ENCODE measurements at places on chromosomes 5 and 9.

DNA sequence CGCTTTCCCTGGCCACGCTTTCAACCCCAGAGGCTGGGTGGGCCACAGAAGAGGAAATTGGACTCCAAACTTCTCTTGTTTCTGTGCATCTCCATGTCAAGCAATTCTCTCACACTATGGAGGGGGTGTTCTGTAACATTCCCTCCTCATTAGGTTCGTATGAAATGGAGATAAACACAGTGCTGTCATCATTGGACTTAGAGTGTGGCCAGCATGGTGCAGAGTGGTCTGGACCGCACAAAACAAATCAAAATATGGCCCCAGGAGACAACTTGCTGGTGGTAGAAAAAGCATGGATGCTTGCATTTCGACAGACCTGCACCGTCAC, 655.2 kb downstream of the BNC2 start:
- no peak for DNase-seq

DNA sequence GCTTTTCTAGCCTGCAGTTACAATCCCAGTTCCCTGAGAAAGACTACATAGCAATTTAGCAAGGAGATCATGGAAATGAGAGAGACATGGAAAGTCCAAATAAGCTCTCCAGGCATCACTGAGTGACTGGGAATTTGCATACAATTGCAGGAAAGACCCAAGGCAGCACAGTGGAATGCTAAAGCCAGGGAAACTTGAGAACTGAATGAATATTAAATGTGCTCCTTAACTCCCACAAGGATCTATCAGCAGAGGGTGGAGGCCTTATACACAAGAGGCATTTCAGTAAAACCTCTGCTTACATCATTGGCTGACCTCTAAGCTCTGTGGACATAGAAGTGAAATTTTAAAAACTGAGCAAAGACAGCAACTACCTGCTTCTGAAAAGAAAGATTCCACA, 355.6 kb upstream of the DAB2 start:
- DNase-seq: no peak

DNA sequence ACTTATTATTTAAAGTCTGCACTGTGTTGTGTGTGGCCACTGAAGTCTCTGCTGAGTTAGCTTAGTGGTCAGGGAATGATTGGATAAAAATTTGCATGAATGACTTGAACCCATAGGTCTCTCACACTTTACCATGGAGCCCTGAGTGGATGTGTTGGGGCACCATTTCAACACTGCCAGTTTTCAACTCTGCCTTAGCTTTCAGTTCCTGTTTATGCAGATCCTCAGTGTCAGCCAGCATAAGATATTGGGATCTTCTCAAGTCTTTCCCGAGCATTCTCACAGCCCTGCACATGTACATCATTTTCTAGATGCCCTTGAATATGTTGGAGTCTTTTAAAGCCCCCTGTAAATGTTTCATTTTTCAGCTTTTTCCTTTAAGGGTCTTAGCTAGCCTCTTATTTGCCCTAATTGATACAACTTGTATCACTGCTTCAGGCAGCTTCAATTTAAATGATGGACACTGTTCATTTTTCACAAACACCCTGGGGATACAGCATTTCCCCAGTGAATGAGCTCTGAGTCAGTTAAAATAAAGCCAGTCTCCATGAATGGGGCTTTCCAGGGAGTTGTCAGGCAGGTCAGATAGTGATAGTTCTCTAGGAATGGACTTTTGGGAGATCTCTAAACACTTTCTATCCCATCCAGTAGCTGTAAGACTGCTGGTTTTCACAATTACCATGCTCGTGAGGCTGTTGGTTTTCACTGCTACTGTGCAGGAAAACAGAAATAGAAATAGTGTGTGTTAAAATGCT, 211.9 kb upstream of the PAPPA start:
- no peak for DNase-seq

DNA sequence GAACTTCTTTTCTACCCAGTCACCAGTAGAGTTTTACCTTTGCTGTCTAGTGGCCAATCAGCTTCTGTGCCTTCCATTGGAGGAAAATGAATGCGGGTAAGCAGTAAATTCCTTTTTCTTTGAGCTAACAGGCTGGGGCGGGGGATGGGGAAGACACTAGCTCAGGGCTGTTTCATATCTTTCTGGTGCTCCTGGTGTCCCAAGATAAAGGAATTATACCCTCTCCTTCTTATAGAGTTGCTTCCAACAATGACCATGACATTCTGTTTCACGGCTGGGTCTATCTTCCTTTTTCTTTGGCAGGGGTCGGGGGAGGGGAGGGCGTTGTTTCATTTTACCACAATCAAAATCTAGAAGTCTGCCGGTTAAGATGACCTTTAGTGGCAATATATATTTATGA, 51.2 kb upstream of the RPS23 start:
- DNase-seq: no peak

DNA sequence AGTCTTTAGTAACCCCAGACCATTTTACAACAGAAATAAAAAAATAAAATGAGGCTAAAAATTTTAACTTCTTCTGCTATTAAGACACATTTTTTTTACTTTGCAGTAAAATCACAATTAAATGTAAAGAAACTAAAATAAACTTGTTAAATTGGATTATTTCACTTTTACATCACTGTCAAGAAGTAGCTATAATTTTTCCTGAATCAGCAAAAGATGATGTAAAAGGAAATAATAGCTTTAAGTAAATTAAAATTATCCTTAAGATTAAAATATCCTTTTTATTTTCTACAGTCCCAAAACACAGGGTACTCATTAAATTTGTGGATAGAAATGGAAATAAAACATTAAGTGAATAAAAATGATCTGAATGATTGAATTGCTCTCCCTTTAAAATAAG, 44.5 kb downstream of the TMEM232 start:
- DNase-seq: no peak

DNA sequence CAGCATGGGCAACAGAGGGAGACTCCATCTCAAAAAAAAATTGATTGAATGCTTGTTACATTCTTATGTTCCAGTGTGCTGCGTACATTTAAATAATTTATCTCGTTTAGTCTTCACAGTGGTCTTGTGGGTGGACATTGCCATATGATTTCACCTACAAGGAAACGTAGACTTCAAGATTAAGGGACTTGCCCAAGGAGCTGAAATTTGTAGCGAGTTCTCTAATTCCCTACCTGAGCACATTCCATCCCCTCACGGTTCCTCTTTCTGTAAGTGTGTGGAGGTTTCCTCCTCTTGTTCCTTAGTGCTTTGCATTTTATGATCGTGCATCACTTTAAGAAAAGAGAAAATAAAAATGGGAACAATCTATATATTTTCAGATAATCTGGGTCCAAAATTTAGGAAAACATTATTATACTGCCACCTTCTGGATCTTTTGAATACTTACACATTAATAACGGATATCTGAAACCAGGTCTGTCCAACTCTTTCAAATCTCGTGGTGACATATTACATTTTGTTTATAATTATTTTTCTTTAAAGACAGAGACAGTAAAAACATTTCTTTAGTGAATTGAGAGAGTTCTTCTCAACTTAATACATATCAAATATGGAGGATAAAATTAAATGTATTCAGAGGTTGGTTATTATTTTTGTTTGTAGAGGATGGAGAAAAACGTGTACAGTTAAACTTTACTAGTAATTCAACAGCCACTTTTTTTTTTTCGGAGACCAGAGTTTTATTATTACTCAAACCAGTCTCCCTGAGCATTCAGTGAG, 29.9 kb upstream of the C7 start:
- DNase-seq: no peak

DNA sequence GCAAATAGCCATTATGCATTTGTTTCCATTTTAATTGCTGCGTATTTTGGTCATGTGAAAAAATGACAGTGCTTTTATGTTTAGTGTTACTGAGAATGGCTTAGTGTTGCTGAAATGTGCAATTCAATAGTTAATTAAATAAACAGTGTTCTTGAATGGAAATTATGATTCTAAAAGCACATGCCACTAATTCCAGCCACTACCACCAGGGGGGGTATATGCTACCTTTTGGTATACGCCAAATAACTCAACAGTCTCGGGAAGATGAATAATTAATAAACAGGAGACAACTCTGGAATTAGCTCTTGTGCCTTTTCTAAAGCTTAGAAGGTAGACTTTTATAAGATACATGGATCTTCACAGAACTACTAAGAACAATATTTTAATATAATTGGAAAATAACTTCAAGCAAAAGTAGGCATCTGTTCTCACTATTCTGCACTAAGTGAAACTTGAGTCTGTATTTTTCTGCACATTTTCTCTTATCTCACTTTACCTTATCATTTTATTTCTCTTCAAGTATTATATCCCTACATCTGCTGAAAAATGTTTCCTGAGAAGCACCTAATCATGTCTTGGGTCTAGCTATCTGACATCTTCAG, 83.5 kb upstream of the MINAR2 start:
- DNase-seq: peak; percentile 2

DNA sequence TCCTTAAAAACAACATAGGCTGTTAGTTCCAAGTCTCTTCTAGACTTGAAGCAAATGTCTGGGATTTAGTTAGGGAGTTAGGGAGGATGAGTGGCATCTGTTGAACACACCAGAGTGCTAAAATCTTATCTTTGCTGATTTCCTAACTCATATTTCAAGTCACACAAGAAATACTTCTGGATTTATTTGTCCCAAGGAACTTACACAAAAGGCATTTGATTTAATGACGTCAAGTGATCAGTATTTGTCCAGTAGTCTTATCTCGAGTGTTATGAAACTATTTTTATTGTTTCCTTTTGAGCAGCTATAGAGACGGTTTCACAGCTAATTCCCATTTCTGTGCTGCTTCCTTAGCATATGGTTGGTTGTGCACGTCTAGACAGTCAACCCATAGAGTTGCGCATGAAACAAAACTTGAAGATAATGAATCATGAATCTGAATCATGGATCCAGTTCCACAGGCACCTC, 140.5 kb upstream of the TUT7 start:
- no peak for DNase-seq

GRCh38 chr5:19235101-19235584, 752.9 kb downstream of the CDH18 start:
- no peak for DNase-seq
